ENCODE measurements at places on chromosomes 1 and 21.

DNA sequence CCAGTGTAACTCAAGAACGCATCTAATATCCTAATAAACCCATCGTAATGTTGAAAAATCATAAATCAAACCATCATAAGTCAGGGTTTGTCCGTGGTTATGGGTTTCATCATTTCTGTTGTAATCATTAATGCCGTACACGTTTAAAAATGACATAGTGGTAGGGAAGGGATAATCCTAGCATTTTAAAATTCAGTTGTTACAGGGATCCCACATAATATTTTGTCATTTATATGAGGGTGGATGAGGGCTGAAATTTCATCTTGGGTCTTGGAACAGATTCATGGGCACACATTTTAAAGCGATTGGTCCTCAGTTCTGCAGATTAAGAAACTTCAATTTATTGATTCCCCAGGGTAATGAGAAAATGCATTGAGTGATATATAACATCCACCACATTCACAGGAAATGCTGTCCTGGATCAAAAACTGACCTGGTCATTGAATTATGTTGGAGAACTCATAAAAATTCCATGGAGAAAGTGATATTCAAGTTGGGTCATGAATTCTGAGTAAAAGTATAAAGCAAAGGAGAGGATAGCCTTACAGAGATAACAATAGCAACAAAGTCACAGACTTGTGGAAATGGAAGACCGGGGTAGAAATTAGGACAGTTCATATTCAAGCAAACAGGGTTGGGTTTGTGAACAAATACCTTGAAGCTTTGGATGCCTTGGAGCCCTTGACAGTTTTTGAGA, 1527.3 kb upstream of the TPTE start:
- no peak for DNase-seq

DNA sequence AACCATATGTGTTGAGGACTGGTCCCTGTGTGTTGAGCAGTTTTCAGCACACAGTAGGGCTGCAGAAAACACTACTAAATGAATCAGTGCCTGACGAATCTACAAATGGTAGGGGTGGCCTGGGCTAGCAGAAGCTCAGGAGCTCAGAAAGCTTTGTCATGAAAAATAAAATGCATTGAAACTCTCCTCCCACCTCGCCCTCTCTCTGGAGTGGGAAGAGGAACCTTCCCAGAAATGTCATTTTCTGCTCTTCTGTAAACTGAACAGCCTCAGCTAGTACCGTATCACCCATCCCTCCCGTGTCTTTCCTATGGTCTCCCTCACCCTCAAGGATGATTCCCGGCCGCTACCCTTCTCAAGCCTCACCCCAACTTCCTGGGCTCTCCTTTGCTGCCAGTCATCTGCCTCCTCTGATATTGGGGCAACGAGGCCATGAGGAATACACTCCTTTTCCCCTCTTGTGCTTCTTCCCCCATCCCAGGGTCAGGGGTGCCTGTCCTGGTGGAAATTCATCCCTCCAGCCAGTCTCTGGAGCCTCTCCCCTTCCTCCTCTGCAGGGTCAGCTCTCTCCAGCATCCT, 734.5 kb downstream of the PTPRU start:
- DNase-seq: no peak

GRCh38 chr1:44515416-44515815, 110.4 kb downstream of the RNF220 start:
- no peak for DNase-seq

DNA sequence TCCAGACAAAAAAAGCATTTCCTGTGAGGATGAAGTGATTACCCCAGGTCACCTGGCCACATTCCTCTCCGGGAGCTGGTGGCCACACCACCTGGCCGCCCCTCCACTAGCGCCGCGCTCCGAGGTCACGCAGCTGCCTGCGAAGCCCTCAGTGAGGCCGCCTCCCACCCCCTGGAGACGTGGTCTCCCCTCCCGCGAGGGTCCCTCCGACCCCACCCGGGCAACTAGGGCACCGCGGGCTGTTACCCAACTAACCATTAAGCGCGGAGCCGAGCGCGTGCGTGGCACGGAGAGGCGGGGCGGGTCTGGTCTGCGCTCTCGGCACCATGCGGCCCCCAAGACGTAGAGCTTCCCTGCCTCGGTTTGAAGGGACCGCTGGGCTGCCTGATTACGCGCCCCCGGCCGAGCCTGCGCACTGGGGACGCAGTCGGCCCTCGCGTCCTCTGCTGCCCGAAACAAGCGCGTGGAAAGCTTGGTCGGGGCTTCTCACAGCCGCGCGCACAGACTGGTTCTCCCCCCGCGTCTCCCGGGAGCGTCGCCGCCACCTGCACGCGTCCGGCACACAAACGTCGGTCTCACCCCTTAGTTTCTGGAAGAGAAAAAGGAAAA, 106.5 kb downstream of the SLC16A1 start:
- DNase-seq: peak; percentile 13

- no peak for DNase-seq
Measured at GRCh38 chr1:95282518-95282895, 48.5 kb downstream of the RWDD3 start.

- no peak for DNase-seq
Measured at GRCh38 chr21:16243396-16243795, 513.6 kb downstream of the USP25 start.

DNA sequence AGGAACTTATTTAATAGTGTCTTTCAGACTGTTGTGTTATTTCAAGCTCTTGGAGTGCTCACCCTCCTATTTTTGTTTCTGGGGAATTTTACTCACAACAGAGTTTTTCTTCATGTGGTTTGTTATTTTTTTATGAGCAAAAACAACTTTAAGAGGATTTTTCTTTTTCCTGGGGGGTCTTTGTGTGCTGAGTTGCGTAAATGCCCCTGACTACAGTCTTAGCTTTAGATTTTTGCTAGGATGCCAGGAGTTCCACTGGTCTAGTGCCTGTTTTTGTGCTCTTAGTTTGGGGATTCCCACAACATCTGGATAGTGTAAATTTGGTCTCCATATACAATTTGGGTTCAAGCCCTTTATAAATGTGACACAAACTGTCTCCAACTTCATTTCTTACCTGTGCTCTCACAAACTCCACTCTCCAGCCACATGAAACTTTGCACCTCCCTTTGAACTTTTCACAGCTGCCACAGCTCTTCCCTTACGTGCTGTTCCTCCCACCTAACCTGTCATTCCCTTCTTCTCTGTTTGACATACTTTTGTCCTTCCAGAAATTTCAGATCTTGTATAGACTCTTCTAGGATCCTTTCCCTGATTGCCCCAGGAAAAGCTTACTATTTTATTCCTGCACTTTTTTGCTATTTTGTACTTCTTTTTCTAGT, 180.2 kb downstream of the CRB1 start:
- DNase-seq: no peak

- no peak for DNase-seq
Measured at GRCh38 chr1:6280761-6281451, 20.0 kb upstream of the GPR153 start.

DNA sequence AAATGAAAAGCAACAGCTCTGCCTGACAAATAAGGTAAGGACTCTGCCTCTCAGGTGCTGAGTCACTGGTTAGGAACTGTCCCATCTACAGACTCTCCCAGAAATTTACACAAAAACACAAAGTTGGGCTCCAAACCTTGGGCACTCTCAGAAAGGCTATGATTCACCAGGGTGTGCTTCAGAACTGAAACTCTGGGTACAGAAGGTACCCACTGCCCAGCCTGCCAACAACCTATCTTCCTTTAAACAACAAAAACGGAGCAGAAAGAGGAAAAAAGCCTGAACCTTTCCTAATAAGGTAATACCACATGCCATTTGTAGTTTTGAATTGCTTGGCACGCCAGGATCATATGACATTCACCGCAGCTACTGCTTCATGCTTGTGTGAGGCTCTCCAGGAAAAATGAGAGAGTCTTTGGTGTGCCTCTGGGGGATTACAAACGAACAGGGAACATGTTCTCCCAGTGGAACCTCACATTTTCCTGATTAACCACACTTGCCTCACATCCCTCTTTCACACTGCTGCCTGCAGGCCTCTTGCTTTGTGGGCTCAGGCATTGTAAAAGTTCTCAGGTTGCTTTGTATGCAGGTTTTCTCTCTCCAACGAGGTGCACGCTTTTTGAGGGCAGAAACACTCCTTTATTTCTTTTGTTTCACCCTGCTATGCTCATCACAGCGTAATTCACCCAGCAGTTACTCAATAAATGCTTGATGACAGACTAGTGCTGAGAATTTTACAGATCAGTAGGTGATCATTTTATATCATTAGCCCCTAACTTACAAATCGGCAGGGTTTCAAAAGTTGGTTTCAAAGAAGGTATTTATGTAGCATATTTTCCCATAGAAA, 65.1 kb downstream of the GADD45A start:
- no peak for DNase-seq

GRCh38 chr1:96741335-96741734, 19.8 kb downstream of the PTBP2 start:
- DNase-seq: no peak

GRCh38 chr1:151829352-151830046, 2.1 kb downstream of the RORC start:
- no peak for DNase-seq

DNA sequence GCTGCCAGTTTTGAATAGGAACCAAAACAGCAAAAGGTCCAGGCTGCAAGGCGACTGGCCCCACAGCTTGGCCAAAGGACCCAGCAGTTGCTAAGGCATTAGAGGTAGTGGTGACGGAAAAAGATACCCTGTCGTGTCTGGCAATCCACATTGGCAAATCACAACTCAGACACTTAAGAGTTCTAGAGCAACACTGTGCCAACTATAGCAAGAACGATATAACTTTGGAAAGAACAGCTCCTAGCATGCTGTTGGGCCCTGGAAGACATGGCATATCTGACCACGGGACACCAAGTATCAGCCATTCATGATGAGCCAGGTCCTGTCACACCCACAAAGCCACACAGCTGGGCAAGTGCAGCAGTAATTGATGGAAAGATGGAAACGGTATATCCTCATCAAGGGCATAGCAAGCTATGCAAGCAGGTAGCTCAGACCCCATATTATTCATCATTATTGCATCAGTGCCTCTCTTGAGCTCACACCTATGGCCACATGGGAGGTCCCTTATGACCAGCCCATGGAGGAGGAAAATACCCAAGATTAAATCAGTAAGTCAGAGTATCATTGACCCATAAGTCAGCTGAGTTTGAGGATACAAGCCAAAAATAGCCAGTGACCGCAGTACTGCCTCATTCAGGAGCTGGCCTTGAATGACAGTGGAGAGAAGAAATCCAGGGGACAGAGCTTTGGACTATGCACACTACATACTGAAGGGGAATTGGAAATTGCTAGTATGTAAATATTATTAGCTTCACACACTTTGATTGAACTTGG, 221.2 kb downstream of the SETD4 start:
- DNase-seq: no peak

DNA sequence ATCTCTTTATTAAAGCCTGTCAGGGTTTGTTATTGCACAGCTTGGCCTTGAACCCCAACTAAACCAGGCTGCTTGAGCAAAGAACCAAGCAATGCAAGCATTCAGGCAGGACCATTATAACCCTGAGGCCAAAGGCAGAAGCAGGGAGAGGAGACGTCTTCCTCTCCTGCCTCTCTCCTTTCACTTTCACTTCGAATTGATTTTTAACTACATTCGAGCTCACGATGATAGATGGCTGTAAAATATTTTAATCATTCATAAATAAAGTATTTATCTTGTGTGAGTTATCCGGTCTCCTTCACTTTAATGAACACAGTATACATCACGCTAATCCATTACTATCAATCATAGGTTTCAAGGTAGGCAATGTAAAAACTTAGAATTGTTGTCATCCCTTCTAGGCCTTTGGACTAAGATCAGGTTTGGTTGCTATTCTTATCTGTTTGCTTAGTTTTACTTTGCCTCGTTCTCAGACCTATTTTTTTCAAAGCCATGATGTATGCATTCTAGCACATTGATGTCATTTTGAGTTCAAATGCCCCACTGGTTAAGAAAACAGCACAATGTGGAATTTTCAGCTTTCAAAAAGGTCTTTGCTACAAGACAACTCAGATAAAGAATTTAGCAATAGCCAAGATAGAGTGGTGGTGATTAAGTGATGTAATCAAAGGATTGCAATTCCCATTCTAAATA, 480.2 kb upstream of the RUNX1 start:
- no peak for DNase-seq

DNA sequence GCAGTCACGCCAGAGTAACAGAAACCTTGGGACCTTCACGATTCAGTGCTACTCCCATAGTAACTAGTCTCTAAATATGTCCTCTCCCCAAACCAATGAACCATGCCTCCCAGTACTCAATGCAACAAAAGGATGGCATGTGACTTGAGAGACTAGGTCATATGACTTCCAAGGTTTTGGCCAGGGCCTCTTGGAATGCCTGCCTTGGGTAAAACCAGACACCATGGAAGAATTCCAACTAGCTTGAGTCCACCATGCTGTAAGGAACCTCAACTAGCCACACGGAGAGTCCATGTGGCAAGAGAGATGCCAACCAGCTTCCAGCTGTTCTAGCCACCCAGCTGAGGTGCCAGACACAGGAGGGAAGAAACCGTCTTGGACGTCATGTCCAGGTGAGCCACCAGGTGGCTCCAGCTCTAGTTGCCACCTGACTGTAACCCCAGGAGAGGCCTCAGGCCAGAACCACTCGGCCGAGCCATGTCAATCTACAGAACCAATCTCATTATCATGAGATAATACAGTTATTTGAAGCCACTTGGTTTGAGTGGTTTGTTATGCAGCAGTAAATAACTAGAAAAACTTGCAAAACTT, 115.0 kb downstream of the SYF2 start:
- DNase-seq: no peak

DNA sequence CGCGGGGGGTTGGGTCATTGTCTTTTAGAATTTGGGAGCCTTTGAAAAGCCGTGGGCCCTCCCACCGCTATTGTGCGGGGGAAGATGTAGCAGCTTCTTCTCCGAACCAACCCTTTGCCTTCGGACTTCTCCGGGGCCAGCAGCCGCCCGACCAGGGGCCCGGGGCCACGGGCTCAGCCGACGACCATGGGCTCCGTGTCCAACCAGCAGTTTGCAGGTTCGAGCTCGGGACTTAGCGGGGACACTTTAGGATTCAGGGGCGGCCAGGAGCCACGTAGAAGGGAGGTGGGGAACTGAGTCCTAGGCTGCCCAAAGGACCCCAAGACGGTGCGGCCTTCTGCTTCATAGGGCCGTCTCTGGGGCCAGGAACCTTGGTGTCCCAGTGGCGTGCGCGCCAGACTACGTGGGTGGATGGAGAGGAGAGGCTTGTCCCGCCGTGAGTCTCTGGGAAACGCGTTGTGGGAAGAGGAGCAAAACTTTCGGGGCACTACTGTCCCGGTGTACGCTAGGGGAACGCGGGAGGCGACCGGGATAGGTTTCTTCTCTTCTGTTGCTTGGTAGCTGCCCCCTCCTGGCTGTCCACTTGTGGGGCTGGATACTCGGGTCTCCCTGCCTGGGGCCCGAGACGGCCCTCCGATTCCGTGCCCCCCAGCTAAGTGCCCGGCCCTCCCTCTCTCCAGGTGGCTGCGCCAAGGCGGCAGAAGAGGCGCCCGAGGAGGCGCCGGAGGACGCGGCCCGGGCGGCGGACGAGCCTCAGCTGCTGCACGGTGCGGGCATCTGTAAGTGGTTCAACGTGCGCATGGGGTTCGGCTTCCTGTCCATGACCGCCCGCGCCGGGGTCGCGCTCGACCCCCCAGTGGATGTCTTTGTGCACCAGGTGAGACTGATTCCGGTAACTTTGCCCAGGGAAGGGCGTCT, at the start of gene LIN28A:
TSS of gene LIN28A (plus strand) at position 112 of the 918 bp plus-strand sequence. CDS start at position 187, 75 bp downstream.
- DNase-seq: no peak

All from NCI-H748 treated with DMSO at 0.1 percent for 48 hours (cell line).